ENCODE measurements at places on chromosomes 13 and 19. TPM values are rescaled to one million over a fixed set of nuclear protein-coding genes. Genes with fewer than 3 reads are reported as not detected.
A peak's percentile ranks its signal among the peaks of the same experiment; 100 is the strongest.

DNA sequence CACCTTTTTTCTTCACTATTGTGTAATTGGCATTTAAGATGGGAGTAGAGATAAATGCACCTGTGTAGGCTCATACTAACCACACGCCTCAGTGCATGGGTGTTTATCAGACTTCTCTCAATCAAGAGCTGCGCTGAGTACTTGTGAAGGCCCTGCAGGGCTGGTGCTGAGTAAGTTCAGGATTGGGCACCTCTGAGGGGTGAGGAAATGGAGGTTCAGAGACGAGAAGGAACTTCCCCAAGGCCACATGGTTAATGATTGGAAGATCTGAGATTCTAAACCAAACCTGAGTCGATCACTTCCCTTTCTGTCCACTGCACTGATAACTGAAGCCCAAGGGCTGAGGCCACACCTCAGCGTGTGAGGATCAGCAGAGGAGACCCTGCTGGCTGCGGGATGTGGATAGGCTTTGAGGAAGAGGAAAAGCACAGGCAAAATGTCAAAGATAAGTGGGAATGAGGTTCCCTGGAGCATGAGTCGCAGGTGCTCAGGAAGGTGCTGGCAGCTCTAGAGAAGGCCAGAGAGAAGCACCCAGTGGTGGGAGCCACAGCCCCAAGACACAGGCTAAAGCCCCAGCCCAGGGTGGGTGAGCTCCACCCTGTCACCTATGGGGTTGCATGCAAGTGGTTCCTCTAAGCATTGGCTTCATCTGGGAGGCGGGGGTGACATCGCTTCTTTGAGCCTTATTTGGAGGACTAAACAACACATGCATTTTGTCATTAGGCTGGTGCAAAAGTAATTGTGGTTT is 32.3 kb upstream of the GJB6 start:
- DNase-seq, result no peak

DNA sequence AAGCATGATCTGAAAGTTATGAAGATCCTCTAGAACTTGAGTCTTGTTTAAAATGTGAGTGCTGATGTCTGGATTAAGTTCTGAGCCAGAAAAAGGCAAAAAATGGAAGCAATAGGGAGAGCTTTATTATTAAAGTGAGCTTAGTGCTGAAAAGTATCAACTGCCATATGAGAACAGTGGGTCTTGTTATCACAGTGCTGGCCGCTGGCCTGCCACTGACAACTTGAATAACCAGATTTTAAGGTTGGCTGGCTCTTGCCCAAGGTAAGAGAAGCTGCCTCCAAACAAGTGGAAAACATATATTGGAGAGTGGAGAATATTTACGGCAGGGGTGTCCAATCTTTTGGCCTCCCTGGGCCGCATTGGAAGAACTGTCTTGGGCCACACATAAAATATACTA is 33.9 kb downstream of the NUFIP1 start:
- DNase-seq, result peak; percentile 21

GRCh38 chr19:582497-583197 is 7.0 kb upstream of the HCN2 start:
- no peak for DNase-seq

GRCh38 chr13:34419025-34419424 is 523.0 kb upstream of the NBEA start:
- no peak for DNase-seq

GRCh38 chr19:48296963-48297734 is 27.3 kb downstream of the ZNF114 start:
- DNase-seq, result no peak

DNA sequence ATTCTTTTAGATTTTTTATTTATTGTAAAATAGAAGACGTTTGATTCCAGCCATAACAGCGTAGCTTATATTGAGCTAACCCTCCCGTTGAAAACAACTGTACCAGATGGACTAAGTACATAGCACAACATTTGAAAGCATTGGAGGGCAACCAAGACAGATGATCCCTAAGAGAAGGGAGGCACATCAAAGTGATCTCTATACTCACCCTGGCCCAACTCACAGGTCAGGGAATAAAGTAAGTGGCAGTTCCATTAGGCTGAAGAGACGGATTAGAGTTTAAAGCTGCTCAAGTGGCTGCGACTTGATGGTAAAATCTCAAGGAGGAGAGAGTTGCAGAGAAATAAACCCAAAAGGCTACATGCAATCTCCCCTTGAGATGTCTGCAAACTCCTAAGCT is 65.1 kb upstream of the ITM2B start:
- no peak for DNase-seq

DNA sequence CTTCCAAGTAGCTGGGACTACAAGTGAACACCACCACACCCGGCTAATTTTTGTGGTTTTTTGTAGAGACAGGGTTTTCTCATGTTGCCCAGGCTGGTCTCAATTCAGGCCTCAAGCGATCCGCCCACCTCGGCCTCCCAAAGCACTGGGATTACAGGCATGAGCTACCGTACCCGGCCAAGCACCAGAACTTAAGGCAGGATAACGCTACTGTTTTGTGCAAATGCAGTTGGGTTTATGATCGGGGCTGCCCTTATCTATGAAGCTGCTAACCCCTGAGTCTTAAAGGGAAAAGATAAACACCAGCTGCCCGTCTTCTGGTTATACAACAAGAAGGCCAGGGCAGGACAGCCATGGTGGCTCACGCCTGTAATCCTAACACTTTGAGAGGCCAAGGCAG is 12.6 kb upstream of the TM6SF2 start:
- no peak for DNase-seq

The TPT1 gene
- 3,971 TPM for total RNA-seq

The FPR1 gene
- 9.3 TPM for total RNA-seq

The ZNF723 gene
- not detected for total RNA-seq

The USHBP1 gene
- 4.3 TPM for total RNA-seq

The TBXA2R gene
- 4.9 TPM for total RNA-seq

The MBD3L4 gene
- total RNA-seq, result not detected
